Naive thymus-derived CD8-positive, alpha-beta T cell (primary cell): ENCODE measurements at places on chromosomes 2 and 18.

DNA sequence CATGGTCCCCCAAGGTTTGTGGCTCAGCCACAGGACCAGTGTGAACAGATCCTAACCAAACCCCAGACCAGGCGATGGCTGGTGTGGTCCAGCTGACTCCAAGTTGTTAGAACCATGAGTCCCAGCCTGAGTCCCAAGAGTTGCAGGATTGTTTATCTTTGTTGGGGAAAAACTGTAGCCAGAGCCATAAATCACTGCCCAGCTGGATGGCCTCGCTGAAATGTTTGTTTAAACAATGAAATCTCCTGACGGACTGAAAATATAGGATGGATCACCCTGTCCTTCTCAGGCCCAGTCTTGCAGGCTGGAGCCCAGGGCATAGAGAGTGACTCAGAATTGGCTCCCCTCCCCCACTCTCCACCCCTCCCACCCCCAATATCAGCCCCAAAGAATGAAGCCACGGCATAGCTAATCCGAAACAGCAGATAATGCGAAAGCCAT is 36.4 kb downstream of the PKDCC start:
- no peaks in the 10 kb centered on the region for H3K36me3 ChIP-seq
- H3K27me3 ChIP-seq, result peaks cover 8% of the 10 kb centered on the region
- H3K27ac ChIP-seq, result no peak overlapping the region
- no peak for DNase-seq
- peaks cover 8% of the 10 kb centered on the region for H3K4me1 ChIP-seq

DNA sequence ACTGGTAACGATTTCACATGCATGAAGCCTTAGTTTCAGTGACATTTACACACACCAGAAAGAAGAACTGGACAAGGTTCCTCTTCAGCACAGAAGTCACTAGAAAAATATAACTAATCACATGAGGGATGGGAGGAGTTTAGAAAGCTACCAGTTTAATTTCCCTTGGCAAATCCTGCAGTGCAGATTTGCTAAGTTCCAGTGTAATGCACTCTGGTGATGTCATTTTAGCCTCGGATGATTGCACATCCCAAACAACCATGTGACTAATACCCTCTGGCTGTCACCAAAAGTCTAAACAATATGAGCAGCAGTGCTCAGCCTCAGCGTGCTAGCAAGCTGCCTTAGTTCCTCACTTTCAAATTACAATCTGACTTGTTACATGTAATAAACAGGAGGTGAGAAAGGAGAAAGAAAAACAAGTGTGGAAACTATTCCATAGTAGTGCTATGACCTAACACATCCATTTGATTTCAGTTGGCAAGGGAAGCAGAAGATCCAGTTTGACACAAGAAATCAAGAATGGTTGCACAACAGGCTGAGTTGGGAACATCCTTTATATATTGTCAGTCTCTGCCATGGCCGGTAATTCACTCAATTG is 35.3 kb upstream of the PPP1CB start:
- H3K27me3 ChIP-seq, result no peaks in the 10 kb centered on the region
- no peaks in the 10 kb centered on the region for H3K4me1 ChIP-seq
- DNase-seq, result no peak
- peak overlapping the region; percentile 49 for H3K27ac ChIP-seq
- no peak overlapping the region for H3K4me3 ChIP-seq
- H3K36me3 ChIP-seq, result no peaks in the 10 kb centered on the region

DNA sequence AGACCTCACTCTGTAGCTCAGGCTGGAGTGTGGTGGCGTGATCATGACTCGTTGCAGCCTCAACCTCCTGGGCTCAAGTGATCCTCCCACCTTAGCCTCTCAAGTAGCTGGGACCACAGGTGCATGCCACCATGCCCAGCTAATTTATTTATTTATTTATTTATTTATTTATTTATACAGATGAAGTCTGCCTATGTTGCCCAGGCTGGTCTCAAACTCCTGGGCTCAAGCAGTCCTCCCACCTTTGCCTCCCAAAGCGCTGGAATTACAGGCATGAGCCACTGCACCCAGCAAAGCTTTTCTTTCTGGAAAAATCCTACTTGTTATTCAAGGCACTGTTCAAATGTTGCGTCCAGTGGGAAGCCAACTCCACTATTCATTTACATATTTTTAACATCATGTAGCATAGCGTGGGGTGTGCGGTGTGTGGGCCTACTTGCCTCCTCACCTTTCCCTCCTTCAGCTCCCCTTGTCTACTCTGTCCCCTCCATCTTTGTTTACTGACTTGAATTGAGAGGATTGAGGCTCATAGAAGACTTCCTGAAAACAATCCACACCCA is 6.8 kb upstream of the RHOB start:
- peaks cover 5% of the 10 kb centered on the region for H3K27me3 ChIP-seq
- peaks cover 1% of the 10 kb centered on the region for H3K4me1 ChIP-seq
- no peak for DNase-seq
- no peak overlapping the region for H3K4me3 ChIP-seq
- H3K36me3 ChIP-seq, result no peaks in the 10 kb centered on the region

DNA sequence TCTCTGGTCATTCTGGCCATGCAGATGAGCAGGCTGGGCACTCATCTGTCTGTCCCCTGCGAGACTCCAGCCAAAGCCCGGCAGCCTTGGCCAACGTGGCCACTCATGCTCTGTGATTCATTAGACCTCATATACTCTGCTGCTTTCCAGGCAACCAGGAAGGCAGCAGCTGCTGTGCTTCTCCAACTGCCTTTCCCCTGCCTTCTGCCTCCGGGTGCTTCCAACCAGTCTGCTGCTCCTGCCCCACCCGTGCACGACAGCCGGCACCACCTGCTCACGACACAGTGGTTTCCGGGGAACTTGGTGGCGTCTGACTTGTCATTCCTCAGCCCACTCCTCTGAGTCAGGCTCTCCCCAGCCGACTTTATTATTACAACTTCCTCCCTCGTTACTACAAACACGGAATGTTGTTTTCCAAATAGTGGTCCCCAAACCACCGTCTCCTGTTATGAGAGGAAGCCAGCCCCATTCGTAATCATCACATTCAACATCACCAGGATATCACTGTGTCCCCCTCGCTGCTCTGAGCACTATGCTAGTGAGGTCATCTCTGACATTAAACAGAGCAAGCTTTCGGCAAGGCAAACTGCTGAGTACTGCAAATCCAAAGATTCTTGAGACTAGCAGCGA is 392.4 kb downstream of the ALK start:
- no peaks in the 10 kb centered on the region for H3K36me3 ChIP-seq
- no peak overlapping the region for H3K4me3 ChIP-seq
- H3K4me1 ChIP-seq, result no peaks in the 10 kb centered on the region
- no peak for DNase-seq
- H3K27ac ChIP-seq, result no peak overlapping the region
- peaks cover 26% of the 10 kb centered on the region for H3K27me3 ChIP-seq

- no peaks in the 10 kb centered on the region for H3K27me3 ChIP-seq
- peak overlapping the region; percentile 71 for H3K27ac ChIP-seq
- H3K36me3 ChIP-seq, result peaks cover 39% of the 10 kb centered on the region
- H3K4me3 ChIP-seq, result no peak overlapping the region
- peaks cover 57% of the 10 kb centered on the region for H3K4me1 ChIP-seq
- DNase-seq, result no peak
Observed at GRCh38 chr18:12838178-12838634, 45.8 kb downstream of the PTPN2 start.

- no peak overlapping the region for H3K27ac ChIP-seq
- peaks cover 13% of the 10 kb centered on the region for H3K4me1 ChIP-seq
- H3K36me3 ChIP-seq, result no peaks in the 10 kb centered on the region
- DNase-seq, result no peak
- H3K27me3 ChIP-seq, result no peaks in the 10 kb centered on the region
- no peak overlapping the region for H3K4me3 ChIP-seq
Observed at GRCh38 chr2:30293303-30293921, 62.1 kb downstream of the LBH start.

DNA sequence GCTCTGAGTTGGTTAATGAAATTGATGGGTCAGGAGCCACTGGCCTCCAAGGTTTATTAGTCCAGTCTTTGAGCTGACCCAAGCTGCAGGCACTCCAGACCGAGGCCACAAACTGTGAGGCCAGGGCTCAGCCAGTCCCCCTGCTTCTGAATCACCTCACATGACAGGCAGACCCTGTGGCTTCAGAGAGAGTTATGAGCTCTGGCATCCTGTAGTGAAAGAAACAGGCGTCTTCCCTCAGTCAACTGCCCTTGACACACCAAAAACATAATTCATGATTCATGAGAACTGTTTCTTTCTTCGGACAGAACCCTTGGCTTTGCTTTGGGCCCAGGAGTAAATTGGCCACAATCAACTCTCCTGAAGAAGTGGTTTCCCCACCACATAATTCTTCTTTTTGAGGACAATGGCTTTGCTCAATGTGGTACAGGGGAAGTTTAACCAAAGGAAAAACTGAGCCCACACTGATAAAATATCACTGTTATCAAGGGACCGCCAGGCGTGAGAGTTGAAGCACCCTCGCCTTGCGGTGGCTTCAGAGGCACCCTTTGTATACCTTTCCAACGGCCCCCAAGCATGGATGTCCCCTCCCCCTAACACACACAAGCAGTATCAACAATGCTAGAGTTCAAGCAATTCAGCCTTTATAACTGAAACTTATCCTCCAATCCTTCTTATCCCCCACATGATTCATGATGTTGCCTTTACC is 226.9 kb downstream of the CYRIA start:
- no peak overlapping the region for H3K27ac ChIP-seq
- H3K27me3 ChIP-seq, result peaks cover 5% of the 10 kb centered on the region
- H3K4me3 ChIP-seq, result no peak overlapping the region

- H3K4me1 ChIP-seq, result peaks cover 40% of the 10 kb centered on the region
- no peak for DNase-seq
- no peak overlapping the region for H3K27ac ChIP-seq
- no peak overlapping the region for H3K4me3 ChIP-seq
- H3K27me3 ChIP-seq, result no peaks in the 10 kb centered on the region
Observed at GRCh38 chr2:88709181-88709631, 17.7 kb downstream of the RPIA start.

GRCh38 chr2:123085484-123085883 is 939.6 kb upstream of the CNTNAP5 start:
- no peak overlapping the region for H3K27ac ChIP-seq
- no peaks in the 10 kb centered on the region for H3K4me1 ChIP-seq
- H3K27me3 ChIP-seq, result no peaks in the 10 kb centered on the region
- H3K36me3 ChIP-seq, result no peaks in the 10 kb centered on the region
